ENCODE measurements at places on chromosomes 5 and 9.
A peak's percentile ranks its signal among the peaks of the same experiment; 100 is the strongest.

- DNase-seq, result no peak
Observed at GRCh38 chr9:15915711-15916110, 362.9 kb downstream of the CCDC171 start.

DNA sequence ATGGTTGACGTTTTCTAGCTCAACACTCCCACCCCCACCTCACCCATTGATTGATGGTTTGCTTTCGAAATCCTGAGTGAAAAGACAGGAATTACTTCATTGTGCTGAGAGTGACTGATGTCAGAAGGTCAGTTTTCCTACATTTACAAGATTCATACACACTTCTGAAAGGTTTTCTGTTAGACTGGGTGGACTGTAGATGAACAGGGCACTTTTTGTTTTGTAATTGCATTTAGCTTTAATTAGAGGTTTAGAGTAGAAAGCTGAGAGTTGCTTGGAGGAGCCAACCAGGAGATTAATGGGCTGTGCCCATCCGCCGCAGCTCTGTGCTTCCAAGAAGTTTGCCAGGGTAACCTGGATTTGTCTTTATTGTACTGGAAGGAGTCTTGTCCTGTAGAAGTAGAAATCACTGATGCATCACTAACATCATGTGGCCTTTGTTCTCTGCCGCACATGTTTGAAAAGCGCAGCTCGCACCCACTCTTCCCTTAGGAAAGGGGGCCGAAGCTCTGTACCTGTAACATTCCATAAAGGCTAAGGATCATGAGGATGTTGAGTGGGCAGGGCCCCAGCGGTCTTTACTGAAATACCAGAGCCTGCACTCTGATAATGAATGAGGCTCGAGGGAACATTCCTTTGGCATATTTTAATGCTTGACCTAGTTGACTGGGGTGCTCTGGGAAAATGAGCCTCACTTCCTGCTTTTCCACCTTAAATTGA lies 267.6 kb upstream of the DMRT1 start:
- DNase-seq, result no peak

GRCh38 chr9:11577522-11577921 lies 964.7 kb upstream of the PTPRD start:
- DNase-seq, result no peak

DNA sequence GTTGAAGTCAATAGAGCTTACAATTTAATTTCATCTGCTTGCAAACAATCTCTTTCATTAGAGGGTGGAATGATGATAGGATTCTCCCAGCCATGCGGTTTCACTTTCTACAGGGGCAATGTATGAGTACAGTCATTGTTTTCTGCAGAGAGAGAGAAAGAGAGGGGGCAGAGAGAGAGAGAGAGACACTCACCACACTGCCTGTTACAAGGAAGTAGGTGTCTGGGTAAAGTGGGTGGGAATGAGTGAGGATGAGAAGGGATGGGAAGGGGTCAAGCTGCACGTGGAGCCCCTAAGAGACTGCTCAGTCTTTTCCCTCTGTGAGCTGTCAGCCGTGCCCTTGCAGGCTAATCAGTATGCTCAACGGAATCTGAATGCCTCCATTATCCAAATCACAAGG lies 454.3 kb downstream of the KDM4C start:
- DNase-seq, result no peak

DNA sequence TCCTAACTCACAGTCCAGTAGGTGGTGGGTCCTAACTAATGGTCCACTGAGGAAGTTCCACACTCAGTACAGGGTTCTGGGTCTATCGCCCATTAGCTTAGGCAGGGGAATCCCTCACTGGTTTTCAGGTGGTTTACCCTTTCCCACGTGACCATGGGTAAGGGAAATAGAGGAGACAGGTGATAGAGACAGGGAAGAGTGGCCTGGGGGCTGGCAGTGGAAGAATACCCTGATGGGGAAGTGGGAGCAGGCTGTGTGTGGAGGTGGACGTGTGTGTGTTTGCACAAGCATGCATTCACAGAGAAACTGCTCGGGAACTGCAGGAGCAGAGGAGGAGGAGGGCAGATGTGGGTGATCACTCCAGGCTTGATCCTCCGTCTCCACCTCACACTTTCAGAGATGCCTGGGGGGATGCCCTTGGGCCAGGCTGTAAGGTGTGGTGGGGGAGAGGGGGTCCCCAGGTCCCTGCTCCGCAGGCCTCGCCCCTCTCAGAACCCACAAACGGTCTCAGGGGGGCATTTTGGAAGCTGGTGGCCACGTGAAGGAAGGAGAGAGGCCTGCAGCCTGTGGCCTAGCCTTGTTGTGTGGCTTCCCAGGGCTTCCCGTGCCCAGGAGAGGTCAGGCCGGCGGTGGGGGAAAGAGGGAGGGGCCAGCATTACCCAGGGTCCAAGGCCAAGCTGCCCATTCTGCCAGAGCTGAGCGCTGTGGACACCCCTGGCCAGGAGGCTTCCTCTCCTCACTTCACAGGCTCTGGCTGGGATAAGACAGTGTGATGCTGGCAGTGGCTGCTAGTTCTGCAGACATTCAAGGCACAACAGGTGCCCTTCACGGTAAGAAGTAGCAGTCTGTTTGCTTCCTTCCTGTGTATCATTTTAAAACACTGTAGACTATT lies 80.0 kb downstream of the OTULIN start:
- DNase-seq, result no peak

DNA sequence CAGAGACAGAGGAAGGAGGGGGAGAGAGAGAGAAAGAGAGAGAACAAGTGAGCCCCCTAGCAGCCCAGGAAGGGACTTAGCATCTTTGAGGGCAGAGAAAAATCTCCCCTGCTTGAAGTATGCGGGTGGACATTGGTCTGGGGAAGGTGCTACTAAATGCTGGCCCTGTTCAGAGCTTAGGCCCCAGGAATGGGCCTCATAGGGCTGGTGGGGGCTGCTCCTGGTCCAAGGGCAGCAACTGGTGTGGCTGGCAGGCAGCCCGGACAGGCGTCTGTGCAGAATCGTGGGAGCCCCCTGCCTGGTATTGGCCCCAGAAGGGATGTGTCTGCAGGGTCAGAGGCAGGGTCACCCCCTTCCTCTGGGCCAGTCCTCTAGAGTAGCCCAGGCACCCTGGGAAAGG lies 47.8 kb upstream of the SUSD3 start:
- no peak for DNase-seq

DNA sequence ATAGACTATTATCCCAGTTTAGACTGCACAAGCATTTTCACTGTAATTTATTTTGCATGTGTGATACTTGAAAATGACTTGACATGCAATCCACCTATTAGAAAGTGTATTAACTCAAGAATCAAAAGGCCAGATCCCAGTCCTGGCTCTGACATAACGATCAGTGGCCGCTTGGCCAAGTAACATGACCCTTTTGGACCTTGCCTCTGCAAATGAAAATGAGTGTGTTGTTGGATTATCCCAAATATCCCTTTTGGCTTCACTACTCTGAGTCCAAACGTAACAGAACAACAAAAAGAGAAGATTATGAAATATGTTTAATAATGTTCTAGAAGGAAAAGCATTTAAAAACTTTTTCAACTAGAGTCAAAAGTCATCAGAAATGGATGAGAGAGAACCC lies 19.0 kb downstream of the DMGDH start:
- no peak for DNase-seq

GRCh38 chr9:137114613-137115393 lies at the start of gene DPP7:
Gene DPP7 (minus strand): TSS chr9:137114733. CDS start chr9:137114713, 20 bp downstream.
- DNase-seq, result peak; percentile 70

DNA sequence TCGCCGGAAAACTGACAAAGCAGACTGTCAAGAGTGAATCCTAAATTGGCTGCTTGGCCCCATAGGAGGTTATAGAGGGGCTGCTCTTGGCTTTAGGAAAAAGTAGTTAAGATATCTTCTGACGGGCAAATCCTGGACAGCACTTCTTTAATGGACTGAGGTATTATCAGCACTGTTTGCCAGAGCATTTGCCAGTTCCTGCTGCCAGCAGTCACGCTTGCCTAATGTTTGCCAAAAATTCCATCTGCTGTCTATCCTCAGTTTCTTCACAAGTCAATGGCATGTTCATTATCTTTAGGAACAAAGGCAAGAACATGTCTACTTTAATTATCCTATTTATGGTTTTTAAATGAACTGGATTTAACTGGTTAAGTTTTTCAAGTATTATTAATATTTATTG lies 25.8 kb upstream of the SREK1 start:
- no peak for DNase-seq

DNA sequence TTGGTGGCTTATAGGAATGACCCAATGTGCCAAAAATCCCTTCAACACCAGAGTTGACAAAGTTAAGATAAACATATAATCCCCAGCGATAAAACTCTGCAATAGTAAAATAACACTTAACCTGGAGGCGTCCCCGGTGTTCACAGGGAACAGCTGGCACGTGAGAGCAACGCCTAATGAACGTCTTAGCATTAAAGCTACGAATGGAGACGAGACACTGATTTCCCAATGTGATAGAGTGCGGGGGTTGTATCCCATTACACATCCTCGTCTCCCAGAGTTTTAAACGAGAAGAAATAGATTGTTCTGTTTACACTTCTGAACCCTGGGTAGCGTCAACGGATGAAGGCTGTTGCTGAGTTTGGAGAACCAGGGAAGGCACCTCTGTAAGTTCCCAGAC lies 57.6 kb downstream of the PTCH1 start:
- DNase-seq, result no peak

- DNase-seq, result peak; percentile 72
Observed at GRCh38 chr5:92944903-92945604, 636.0 kb downstream of the NR2F1-AS1 start.

- no peak for DNase-seq
Observed at GRCh38 chr5:179960204-179960831, 52.6 kb upstream of the TBC1D9B start.

DNA sequence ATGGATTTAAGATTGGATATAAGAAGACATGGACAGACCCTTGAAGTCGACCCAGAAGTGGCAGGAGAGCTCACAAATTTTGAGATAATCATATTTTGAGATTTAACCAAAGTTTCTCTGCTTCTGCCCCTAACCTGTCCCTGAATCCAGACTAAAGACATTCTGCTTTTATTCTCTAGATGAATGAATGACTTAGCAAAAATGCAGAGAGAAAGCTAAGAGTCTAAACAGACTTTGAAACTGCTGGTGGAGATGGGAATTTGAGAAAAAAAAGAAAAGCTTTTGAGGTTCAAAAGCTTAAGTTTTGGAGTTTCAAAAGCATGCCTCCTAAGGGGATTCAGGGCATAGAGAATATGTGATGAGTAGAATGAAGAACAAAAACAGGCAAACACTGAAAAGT lies 85.2 kb upstream of the KLF9 start:
- no peak for DNase-seq

- peak; percentile 56 for DNase-seq
Observed at GRCh38 chr9:136848393-136849037, 694 bp upstream of the PHPT1 start.

DNA sequence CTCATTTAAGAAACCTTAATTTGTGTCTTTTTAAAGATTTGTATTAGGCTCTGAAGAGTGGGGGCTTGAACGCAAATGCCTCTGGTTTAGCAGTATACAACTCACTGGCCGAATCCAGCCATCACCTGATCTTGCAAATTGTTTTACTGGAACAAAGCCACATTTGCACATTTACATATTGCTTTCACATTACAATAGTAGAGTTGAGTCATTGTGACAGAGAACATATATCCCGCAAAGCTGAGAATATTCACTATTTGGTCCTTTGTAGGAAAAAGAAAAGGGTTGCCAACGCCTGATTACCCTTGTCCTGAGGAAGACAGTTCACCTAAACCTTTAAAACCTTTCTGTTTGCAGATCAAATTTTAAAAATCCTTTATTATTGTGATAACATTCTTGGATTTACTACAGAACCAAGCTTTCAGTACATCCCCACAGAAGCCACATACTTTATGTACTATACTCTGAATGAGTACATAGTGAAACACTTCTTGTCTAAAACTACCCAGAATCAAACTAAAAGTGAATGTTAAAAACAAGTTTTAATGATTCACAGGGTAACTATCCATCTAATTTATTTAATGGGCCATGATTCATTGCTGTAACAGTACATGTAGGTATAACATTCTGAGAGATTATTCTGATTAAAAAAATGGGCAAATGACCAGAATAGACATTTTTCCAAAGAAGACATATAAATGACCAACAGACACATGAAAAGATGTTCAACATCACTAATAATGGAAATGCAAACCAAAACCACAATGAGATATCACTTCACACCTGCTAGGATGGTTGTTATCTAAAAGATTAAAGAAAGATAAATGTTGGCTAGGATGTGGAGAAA lies 161.0 kb downstream of the SLC25A46 start:
- no peak for DNase-seq

DNA sequence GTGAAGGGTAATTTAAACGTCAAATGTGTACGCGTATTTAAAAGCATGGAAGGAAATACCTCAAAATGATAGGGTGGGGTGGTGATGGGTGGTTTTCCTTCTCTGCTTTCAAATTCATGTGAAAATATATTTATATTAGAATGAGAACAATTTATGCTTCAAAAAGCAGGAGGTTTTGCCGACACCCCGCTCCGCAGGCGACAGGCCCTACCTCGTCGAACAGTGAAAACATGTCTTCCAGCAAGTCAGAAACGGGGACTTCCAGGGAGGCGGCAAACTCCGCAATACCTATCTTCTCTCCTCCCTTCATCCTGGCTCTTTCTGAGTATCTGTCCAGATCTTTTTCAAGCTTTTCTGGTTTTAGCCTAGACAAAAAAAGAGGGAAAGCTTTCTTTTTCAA lies 28.5 kb upstream of the SLC6A3 start:
- no peak for DNase-seq

- DNase-seq, result no peak
Observed at GRCh38 chr9:19485193-19485592, 76.4 kb downstream of the ACER2 start.

DNA sequence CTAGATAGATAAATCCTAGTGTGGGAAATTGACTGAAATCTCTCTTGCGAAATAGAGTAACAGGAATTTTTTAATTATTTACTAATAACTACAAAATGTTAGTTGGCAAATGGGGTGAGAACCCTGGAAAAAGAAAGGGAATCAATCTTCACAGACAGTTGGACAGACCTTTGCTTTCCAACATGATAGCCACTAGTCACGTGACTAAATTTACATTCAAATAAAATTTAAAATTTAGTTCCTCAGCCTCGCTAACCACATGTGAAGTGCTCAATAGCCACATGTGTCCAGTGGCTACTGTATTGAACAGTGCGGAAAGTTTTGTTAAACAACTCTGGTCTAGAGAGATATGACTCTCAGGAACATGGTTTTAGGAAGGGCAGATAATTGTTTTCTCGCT lies 289.9 kb upstream of the RASA1 start:
- no peak for DNase-seq
